ENCODE measurements at places on chromosomes 16 and 17. TPM values are rescaled to one million over a fixed set of nuclear protein-coding genes. Genes with fewer than 3 reads are reported as not detected.

Gene MYO19
- total RNA-seq: 78.4 TPM

Gene EXOC3L1
- total RNA-seq: not detected

Gene CCL8
- total RNA-seq: 0.12 TPM

Gene GLYR1
- total RNA-seq: 43.4 TPM

Gene KRTAP3-1
- total RNA-seq: not detected

Gene NUBP1
- 15.4 TPM for total RNA-seq

Gene PDK2
- total RNA-seq: 48.5 TPM

Gene CPNE7
- 3.2 TPM for total RNA-seq

Gene APRT
- total RNA-seq: 39.3 TPM

Gene KRT40
- not detected for total RNA-seq

Gene PPP1R27
- not detected for total RNA-seq

Gene CFAP52
- total RNA-seq: 0.36 TPM

Gene SBK1
- under 0.01 TPM for total RNA-seq

Gene NAGS
- total RNA-seq: 1.1 TPM

Gene USP31
- total RNA-seq: 9.9 TPM

Gene ZKSCAN2
- 8.9 TPM for total RNA-seq

Gene PMP22
- 179 TPM for total RNA-seq

Gene CHMP6
- total RNA-seq: 22.7 TPM

Gene ENKD1
- total RNA-seq: 20.8 TPM

Gene MARF1
- total RNA-seq: 15.1 TPM

Gene HOXB8
- not detected for total RNA-seq

Gene MYH1
- not detected for total RNA-seq

Gene CMTR2
- 40.1 TPM for total RNA-seq

Gene FNDC8
- not detected for total RNA-seq

Gene EVPLL
- total RNA-seq: not detected

Gene GPR139
- not detected for total RNA-seq

Gene KRTAP4-2
- total RNA-seq: not detected

Gene CDK3
- 1.7 TPM for total RNA-seq

Gene SMPD3
- total RNA-seq: 0.24 TPM

Gene SEZ6L2
- 1.1 TPM for total RNA-seq

Gene PITPNM3
- total RNA-seq: 0.61 TPM

Gene ZNF469
- 3.1 TPM for total RNA-seq

Gene PLEKHG4
- 60.0 TPM for total RNA-seq

Gene DCUN1D3
- total RNA-seq: 41.7 TPM

Gene KRT32
- total RNA-seq: not detected

Gene SNF8
- 62.5 TPM for total RNA-seq
